ENCODE measurements at places on chromosomes 16 and 17.

- peak; percentile 88 for DNase-seq
These were observed 67.9 kb downstream of the TRIM37 start for GRCh38 chr17:59038734-59039133.

DNA sequence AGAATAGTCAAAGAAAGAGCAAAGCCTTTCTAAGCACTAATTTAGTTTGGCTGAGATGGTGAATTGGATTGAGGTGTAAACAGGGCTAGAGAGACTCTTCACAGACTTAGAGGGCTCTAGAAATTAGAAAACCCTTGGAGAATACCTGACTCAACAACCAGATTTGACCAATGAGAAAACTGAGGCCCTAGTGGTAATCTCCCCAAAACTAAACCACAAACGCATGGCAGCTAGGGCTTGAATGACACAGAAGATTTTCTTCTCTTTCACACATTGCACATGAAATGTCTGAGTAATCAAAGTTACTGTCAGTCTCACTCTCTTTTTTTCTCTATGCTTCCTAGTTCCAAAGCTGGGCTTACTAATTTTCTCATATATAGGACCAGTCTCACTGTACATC lies 314.5 kb upstream of the KCNJ16 start:
- DNase-seq, result no peak

DNA sequence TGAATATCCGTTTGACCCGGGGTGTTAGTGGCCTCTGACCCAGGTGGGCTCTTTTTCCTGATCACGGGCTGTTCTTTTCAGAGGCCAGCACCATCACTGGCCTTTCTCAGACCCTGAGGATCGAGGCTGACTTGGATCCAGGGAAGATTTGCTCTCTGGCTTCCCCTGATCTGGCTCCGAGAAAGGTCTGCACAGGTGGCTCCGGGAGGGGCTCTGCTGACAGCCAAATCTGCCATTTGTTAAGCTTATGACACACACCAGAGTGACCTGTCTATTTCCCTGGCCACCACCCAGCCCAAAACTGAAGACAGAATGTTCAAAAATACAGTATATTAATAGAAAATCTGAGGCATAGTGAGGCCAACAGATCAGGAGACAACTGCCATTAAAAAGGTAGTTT lies 221.8 kb upstream of the TNRC6C start:
- DNase-seq, result no peak

- DNase-seq, result no peak
These were observed 1.2 kb downstream of the HSDL1 start for GRCh38 chr16:84143784-84144199.

DNA sequence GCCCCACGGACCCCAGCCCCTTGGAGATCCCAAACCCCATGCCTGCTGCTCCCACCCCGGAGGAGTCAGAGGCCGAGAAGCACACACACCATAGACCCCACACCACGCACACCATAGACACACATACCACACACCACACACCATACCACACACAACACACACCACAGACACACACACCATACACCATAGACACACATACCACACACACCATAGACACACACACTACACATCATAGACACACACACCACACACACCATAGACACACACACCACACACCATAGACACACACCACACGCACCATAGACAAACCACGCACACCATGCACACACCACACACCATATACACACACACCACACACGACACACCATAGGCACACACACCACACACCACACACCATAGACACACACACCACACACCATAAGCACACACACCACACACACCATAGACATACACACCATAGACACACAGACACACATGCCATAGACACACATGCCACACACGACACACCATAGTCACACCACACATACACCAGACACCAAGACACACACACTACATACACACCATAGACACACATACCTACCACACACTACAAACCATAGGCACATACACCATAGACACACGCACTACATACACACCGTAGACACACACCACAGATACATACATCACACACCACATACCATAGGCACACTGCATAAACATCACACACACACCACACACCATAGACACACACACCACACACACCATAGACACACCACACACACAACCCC lies 11.3 kb downstream of the TBC1D16 start:
- no peak for DNase-seq

DNA sequence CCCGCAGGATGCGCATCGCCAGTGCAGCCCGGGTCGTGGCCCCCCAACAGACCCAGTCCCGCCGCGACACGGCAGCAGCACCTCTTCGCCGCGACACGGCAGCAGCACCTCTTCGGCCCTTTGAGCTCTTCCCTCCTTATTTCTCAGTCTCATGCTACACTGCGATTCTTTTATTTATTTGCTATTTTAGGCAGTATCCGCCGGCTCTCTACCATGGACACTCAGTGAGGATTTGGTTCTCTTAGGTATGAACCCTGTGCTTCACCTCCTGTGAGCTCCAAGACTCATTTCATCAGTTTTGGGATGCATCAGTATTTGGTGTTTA lies 8.3 kb upstream of the MAP2K3 start:
- no peak for DNase-seq

DNA sequence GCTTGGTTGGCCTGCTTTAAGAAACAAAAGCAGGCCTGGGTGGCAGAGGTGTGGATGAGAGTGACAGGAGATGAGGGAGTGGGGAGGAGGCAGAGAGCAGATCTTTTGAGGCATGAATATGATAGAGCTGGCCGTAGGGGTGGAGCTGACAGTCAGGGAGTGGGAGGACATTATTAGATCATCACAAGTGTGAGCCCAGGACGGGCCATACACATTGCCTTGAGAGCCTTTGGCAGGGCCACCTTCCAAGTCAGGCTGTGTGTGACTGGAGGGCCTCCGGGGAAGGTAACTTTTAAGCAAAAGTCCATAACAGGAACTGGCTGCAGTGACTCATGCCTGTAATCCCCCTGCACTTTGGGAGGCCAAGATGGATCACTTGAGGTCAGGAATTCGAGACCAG lies 26.3 kb downstream of the GINS3 start:
- DNase-seq, result peak; percentile 27

GRCh38 chr17:1379930-1380313 lies 20.1 kb downstream of the YWHAE start:
- no peak for DNase-seq

- DNase-seq, result no peak
These were observed 111.7 kb downstream of the IRF8 start for GRCh38 chr16:86010680-86011141.

- DNase-seq, result peak; percentile 83
These were observed 346.9 kb upstream of the PSMD7 start for GRCh38 chr16:73949574-73950320.

- peak; percentile 74 for DNase-seq
These were observed 2.6 kb downstream of the COG4 start for GRCh38 chr16:70520612-70521297.

GRCh38 chr17:45394913-45395568 lies 37.6 kb downstream of the ARHGAP27 start:
- DNase-seq, result peak; percentile 90

GRCh38 chr16:22787466-22788192 lies 26.3 kb upstream of the HS3ST2 start:
- DNase-seq, result peak; percentile 2

- peak; percentile 37 for DNase-seq
These were observed 3.6 kb downstream of the USP7 start for GRCh38 chr16:8959921-8960787.

- DNase-seq, result peak; percentile 11
These were observed 9.5 kb downstream of the DEF8 start for GRCh38 chr16:89958068-89958467.

- DNase-seq, result no peak
These were observed 69.4 kb downstream of the SLC6A2 start for GRCh38 chr16:55725055-55725777.

DNA sequence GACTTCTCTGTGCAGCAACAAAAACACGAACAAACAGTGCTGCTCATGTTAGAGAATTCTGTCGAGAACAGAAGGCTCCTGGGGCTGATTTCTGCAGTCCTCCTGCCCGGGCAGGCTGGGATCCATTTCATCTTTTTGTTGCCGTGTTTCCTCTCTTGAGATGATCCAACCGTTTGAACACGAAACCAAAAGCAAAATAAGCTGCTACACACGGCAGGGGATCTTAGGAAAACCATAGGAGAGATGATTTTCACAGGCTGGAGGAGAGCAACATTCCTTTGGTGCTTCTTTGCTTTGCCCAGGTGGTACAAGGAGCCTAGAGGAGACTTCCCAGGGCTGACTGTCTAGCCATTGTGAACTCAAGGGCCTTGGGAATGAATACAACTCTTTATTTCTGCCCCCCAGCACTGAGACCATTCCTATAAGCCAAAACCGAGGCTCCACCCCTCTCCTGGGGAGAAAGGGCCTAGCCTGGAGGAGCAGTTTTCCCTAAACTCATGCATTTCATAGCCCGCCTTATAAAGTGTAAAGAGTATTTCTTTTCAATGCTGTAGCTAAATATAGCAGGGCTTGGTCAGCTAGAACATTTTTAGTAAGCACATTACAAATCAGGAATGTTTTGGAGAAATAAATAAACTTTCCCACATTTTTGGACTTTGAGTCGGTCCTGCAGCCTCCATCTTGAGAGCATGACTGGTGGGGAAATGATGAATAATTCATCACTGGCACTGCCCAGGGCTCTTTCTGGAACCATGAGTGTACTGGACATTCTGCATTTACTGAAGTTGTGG lies 7.7 kb downstream of the FOXL1 start:
- DNase-seq, result peak; percentile 93

DNA sequence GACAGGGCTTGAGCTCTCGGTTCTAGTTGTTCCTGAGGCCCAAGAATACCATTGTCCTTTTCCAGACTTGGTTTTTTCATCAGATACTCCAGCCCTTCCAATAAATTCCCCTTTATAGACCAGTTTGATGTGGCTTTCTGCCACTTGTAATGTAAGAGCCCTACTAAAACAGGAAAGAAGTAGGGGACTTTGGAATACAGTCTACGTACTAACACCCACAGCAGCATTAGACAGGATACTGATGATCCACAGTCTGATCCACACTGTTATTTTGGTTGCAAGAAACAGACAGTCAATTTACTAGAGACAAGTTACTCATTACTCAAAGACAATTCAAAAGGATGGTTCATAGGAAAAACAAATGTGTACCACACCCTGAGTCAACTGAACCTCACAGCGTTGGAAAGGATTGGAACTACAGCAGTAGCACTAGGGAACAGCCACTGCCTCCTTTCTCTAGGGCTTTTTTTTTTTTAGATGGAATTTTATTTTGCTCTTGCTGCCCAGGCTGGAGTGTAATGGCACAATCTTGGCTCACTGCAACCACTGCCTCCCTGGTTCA lies 45.9 kb upstream of the MED13 start:
- no peak for DNase-seq

DNA sequence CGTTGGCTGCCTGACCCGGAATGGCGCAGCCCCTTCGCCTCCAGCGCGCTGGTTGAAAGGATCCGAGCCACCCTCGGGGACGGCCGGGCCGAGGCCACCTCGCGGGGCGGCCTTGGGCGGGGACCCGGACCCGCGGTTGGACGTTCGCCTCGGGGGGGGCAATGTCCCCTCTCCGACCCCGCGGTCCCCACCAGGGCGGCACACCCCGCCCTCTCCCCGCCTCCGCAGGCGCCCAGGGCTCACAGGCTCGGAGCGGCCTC lies 1.0 kb upstream of the SOX8 start:
- DNase-seq, result no peak

GRCh38 chr17:17682293-17682736 lies 1.1 kb downstream of the RAI1 start:
- no peak for DNase-seq

DNA sequence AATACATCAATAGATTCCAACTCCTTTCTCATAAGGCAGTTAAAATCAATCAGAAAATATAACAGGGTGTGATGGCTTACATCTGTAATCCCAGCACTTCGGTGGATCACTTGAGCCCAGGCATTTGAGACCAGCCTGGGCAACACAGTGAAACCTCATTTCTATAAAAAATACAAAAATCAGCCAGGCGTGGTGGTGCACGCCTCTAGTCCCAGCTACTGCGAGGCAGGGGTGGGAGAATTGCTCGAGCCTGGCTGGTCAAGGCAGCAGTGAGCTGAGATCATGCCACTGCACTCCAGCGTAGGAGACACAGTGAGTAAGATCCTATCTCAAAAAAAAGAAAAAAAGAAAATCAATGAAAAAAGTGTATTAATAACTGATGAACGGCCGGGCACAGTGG lies 258.6 kb downstream of the NTN1 start:
- DNase-seq, result no peak

GRCh38 chr17:74740173-74740572 lies 3.1 kb downstream of the RAB37 start:
- DNase-seq, result no peak

DNA sequence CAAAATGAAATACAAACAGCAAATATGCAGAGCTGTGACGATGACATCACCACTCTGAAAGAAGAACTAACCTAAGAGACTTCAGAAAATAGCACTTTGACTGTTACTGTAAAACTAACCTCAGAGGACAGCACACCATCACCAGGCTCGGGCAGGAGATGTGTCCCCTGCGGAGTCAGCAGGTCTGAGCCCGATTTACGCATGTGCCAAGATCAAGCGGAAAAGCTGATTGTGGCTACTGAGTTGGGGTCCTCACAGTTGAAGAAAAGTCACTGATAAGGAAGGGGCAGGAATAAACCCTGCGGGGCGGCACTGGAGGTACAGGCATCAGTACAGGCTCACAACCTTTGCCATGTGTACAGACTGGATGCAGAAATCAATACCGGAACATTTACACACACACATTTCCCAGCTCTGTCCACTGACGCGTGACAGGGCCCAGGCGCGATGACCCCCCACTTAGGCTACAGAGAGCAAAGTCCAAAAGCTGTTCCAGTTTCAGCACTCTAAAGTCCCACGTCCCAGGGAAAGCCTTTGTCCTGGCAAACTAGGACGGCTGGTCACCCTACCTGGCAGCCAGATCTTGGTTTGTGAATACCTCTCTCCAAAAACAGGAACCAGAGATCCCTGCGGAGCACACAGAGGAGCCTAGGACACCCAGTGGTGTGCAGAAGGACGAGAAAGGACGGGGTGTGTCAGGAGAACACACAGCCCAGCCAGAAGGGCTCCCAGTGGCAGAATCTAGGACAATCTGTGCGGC lies 21.5 kb downstream of the TRAP1 start:
- DNase-seq, result no peak

GRCh38 chr16:89452241-89452640 lies 38.1 kb downstream of the ANKRD11 start:
- DNase-seq, result no peak

GRCh38 chr16:87947356-87948118 lies 3.7 kb upstream of the BANP start:
- DNase-seq, result no peak

GRCh38 chr17:6651919-6652452 lies 424 bp downstream of the C17orf100 start:
- DNase-seq, result peak; percentile 11
